ENCODE measurements at places on chromosomes 6 and 20.
A peak's percentile ranks its signal among the peaks of the same experiment; 100 is the strongest.

GRCh38 chr6:108200186-108200585 lies 34.4 kb downstream of the NR2E1 start:
- no peak for DNase-seq

- no peak for DNase-seq
These were observed 54.0 kb upstream of the PLN start for GRCh38 chr6:118494091-118494490.

DNA sequence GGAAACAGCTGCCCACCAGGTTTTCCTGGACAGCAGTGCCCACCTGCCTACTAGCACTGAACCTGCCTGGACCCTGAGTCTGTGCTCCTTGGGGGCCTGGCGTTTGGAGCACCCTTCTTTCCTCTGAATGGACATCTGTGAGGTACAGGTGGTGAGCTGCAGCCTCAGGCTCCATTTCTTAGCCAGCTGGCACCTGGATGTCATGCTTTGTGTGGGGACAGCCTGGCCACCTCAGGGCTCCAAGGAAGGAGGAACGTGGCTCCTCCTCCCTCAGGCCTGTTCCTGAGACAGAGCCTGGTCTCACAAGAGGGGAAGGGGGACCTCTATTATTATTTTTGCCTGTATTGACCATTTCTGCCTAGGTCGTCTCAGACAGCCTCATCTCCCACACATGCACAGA lies 8.1 kb downstream of the TMEM151B start:
- DNase-seq = no peak

GRCh38 chr6:123855506-123855905 lies 51.8 kb downstream of the NKAIN2 start:
- DNase-seq = no peak

DNA sequence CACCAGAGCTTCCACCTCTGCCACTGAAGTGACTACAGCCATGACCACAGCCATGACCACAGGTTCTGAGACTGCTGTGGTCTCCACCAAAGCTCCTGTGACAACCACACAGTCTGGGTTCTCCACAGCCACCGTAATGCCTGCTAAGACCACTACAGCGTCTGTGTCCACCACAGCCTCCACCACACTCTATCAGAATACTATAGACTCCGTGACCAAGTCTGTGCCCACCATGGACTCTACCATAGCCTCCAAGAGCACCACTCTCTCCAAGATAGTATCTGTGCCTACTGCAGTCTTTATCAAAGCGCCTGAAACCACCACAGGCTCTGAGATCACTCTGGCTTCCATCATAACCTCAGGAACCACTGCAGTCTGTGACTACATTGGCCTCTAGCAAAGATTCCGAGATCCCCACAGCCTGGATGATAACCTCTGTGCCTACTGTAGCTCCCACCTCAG lies 18.3 kb upstream of the MUC21 start:
- DNase-seq = no peak

- DNase-seq = no peak
These were observed 69.0 kb downstream of the ID4 start for GRCh38 chr6:19906171-19906570.

DNA sequence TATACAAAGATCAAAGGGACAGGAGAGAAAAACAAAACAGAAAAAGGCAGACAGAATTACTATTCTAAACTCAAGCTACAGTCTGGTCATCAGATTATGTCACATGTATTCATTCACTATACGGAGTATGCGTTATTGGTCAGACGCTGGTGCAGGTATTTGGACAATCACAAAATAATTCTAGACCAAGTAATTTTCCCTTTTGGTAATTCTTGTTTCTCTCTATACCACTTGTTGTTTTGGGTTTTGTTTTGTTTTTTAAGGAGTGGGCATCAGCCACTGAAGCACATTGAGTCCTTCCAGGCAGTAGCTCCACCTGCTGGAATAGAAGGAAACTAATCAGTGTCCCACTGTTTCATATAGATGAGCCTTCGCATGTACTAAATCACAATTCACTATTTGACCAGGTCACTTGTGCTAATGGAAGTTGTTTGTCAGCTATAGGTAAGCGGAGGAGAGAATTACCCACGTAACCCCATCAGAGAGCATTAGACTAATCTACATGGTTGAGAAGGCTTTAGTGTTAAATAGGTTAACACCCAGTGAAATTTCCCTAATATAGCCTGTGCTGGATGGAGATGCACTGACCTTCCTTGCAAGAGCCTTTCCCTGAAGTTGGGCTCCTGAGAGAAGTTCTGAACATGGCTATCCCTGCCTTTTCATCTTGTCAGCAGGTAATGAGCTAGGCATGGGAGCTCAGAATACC lies 77.9 kb downstream of the TNFAIP3 start:
- peak; percentile 60 for DNase-seq

DNA sequence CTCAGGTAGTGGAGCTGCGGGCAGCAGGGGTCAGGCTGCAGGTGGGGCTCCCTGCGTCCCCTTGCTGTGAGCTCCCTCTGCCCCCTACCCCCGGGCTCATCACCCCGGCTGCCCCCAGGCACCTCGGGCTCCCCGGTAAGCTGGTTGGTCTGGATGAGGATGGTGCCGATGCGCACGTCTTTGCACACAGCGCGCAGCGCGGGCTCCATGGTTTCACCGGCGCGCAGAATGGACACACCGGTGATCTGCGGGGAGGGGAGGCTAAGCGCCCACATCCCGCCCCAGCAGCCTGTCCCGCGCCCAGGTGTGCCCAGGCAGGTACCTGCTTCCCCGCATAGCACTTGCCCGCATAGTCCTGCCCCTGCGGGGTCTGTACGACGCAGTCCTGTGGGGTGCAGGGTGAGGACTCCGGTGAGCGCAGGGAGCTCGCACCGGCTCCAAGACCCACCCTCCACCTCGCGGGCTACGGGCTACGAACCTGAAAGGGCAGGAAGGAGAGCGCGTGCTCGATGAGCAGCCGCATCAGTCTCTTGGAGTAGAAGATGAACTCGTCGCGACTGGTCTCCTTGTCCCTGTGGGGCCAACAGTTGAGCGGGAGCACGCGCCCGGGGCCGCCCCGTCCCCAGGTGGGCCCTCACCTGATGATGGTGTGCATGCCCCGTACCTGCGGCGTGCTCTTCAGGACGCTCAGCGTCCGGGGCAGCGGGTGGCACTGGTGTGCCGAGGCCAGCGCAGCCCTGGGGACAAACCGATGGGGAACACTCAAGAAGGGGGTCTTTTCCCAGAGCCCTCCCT lies 15.5 kb downstream of the UCKL1 start:
- no peak for DNase-seq

DNA sequence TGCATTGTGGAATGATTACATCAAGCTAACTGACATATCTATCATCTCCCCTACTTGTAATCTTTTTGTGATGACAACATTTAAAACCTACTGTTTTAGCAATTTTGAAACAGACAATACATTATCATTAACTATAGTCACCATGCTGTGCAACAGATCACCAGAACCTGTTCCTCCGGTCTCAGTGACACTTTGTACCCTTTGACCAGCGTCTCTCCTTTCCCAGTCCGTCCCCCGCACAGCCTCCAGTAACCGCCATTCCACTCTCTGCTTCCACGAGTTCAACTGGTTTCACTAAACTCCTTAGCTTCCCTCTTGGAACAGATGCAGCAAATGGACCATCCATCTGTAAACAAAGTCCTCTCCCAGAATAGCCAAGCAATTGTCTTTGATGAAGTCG lies 21.8 kb downstream of the LRP11 start:
- no peak for DNase-seq

- DNase-seq = peak; percentile 65
These were observed 38.9 kb downstream of the SMAP1 start for GRCh38 chr6:70706491-70707123.

GRCh38 chr6:130282234-130282995 lies 59.7 kb upstream of the SAMD3 start:
- peak; percentile 9 for DNase-seq

All from ELR (cell line).